ENCODE measurements at places on chromosomes 1 and 21.

GRCh38 chr1:67760030-67760821, 73.0 kb downstream of the GNG12 start:
- peak; percentile 38 for DNase-seq

- peak; percentile 24 for DNase-seq
Observed at GRCh38 chr1:6743189-6744101, 41.8 kb upstream of the CAMTA1 start.

- DNase-seq, result no peak
Observed at GRCh38 chr1:222454782-222455181, 93.1 kb downstream of the HHIPL2 start.

DNA sequence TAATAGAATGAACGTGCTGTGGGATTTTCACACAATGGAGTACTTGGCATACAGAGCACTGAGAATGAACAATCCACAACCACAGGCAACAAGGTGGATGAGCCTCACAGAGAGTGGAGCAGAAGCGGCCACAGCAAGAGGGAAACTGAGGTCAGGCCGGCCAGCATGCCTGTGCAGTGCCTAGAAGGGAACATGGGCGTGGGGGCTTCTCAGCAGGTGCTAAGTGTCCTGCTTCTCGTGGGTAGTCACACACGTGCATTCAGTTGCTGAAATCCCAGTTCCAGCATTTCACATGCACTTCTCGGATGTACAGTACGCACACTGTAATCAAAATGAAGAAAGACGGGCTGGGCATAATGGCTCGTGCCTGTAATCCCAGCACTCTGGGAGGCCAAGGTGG, 33.1 kb downstream of the WDR4 start:
- no peak for DNase-seq

DNA sequence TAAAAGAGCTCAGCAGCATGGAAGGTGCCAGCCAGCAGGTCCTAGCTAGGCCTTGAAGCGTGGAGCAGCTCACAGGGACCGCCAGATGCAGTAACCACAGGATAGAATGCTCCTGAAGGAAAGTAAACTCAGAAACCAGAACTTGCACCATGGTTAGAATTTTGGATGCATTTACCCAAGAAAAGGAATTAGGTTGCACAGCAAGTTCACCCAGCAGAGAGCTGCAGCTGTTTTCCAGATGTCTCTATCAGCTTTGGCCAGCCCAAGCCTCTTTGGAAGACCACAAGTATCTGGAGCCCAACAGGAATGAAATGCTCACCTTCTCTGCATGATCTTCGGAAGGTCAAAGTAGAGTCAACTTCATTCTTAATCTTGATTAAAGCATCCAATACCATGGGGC, 21.0 kb upstream of the ATP13A2 start:
- DNase-seq, result no peak

DNA sequence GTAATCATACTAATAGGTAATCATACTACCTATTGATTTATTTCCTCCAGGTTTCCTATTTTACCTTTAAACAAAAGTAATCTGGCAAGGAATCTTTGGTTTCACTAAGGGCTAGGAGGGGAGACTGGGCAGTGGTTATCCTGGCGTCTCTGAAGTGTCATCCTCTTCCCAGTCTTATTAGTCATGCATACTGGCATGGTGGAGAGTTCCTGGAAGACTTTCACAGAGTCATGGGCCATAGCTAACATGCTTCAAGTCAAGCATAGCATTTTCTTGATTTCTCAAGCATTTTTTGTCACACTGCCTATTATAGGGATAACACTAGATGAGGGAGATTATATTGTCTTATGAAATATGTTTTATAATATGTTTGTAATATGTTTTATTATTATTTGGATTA, 64.0 kb upstream of the ASB17 start:
- DNase-seq, result no peak

DNA sequence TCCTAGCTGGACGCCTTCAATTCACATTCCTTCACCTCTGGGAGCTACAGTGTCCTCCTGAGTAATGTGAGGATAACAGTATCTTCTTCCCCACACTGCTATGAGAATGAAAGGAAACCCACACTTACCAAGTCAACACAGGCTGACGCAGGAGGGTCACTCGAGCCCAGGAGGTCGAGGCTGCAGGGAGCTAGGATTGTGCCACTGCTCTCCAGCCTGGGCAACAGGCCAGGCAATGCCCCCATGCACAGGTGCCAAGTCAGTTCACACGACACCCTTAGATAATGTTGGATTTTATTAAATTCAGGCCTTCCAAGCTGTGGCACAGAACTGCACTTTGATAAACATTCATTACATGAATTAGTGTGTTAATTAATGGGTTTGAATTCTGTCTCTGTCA, 31.9 kb downstream of the MATN1 start:
- DNase-seq, result no peak

GRCh38 chr1:51915951-51916350, 37.4 kb upstream of the NRDC start:
- DNase-seq, result no peak

DNA sequence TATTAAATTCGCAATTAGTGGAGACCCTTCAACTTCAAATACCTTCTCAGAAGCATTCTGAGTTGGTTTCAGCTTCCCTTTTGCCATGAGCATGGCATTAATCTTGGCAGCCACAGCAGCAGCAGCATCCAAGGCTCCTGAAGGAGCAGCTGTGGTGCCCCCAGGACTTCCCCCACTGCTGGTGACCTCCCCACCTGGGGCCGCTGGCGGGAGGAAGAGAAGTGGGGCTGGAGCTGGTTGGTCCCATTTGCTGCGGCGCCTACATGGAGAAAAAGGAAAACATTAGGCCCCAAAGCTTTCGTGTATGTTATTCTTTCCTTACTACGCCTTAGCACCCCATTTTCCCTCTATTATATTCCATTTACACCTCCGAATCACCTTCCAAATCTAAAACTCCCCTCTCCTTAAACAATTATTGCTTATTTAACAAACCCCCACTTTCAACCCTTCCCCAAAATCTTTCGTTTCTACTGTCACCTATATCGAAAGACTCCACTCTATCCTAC, 569 bp downstream of the KHDC4 start:
- DNase-seq, result no peak

DNA sequence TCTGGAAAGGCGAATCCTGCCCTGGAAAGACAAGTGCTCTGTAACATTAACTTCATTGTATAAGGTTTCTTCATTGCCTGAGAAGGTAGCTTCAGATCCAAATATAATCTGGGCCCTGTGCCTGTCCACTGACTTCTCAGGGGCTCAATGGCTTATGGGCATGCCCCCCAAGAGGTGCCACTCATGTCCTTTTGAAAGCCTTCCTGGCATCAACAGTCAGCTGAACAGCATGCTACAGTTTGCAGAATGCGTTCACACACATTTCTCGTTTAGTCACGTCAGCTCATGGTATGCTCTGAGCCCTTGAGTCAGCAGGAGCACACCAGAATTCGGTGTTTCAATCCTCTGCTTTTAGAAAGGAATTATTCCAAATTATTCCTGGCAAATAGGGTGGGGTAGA, 23.8 kb downstream of the TMCC2 start:
- no peak for DNase-seq

DNA sequence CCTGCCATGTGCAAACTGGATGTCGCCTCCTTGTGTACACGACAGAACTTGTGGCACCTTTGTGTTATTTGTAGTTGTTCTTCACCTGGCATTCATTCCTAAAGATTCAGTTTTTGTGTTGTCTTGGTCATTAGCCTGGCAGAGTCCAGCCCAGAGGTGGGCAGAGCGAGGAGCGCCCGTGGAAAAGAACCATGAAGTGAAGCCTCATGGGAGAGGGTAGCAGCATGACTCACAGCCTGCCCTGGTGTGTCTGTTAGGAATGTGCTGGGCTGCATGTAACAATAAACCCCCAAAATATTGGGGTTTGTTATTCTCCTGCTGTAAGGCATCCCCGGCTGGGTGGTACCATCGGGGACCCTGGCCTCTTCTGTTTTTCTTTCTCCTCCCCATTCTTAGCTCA, 124.9 kb upstream of the TMEM51 start:
- DNase-seq, result no peak

GRCh38 chr1:207463021-207463420, 8.9 kb downstream of the CR2 start:
- no peak for DNase-seq

DNA sequence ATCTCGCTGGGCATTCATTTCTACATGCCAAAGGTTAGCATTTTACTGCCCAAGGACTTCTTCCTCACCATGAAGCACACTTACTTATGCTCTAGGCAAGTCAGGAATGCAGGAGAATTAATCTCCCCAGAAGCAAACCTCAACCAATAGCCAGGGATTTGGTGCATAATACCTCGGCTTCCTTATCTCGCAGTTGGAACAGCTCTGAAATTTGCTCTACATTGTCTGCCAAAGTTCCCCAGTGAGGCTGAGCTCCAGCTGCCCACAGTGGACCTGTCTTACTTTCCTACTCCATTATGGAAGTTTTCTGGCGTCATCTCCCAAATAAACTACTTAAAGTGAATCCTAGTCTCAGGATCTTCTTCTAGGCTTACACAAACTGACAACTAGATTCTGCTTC, 57.6 kb upstream of the PPM1J start:
- DNase-seq, result no peak

DNA sequence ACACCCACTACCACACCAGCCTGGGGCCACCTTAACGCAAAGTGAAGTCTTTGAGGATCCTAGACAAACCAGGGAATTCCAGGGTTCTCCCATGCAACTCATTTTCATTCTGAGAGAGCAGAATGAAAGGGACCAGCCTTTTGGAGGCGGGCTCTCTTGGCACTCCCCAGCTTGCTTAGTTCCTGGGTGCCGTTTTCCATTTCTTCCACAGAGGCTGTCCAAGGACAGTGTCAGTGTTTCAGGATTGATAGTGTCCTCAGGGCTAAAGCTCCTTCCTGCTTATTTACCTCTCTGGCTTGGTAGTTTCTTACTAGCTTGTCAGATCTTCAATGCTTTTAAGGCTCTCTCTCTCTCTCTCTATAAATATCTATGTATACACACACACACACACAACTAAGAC, 30.1 kb upstream of the GNG4 start:
- no peak for DNase-seq

DNA sequence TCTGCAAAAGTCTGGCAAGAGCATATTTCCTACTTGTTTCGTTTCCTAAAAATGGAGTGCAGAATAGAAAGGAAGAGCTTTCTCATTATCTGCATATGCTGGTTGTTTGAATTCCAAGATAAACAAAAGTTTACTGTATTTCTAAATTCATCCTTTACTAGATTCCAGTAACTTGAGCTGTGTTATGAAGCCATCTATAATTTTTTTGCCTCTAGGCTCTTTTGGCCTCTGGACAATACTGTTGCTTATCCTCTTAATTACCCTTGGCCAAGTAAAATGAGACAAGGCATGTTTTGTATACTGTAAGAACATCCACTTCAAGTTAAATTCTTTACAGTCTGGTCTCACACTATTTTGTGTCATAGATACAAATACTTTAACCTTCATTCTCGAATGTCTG, 45.6 kb upstream of the HFM1 start:
- no peak for DNase-seq

DNA sequence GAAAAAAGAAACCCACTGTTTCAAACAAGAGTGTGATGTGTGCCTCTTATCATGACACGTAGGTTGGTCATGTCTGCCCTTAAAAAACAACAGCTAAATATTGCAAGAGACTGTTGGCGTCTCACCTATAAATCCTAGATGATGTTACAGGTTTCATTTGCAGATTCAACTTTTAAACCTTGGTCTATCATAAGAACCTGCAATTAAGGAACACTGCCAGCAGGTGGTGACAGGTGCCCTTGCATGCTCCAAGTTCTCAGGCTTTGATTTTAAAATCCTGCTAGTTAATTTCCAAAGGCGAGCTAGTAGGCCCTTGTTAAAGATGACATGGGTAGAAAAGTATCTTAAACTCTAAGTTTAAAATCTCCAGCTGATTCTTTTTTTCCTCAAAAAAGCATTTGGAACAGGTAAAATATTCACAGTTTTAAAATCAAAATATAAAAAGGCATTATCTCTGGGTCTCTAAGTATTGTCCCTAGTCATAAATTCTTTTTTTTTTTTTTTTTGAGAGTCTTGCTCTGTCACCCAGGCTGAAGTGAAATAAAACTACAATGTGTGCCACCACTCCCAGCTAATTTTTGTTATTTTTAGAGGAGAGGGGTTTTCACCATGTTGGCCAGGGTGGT, 39.1 kb downstream of the CLSTN1 start:
- no peak for DNase-seq

- no peak for DNase-seq
Observed at GRCh38 chr21:39374046-39374445, 25.2 kb upstream of the HMGN1 start.

- DNase-seq, result no peak
Observed at GRCh38 chr21:31847761-31848160, 25.1 kb upstream of the HUNK start.

GRCh38 chr1:21775550-21775914, 7.4 kb downstream of the USP48 start:
- peak; percentile 49 for DNase-seq

DNA sequence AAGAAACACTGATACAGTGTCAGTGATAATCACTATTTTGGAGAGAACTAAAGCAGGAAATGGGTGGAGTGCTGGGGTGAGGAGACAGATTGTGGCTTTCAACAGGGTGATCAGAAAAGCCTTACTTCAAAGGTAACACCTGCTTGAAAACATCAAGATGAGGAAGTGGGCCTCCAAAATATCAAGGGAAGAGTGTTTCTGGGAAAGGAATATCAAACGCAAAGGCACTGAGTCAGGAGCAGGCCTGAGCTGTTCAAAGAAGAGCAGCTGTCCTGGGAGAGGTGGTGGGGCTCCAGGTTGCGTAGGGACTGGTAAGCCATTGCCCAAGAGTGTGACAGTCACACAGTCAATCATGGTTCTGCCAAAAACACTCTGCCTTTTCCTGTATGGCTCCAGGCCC, 47.1 kb upstream of the ATP1A1 start:
- no peak for DNase-seq

- DNase-seq, result no peak
Observed at GRCh38 chr1:242568666-242569065, 44.2 kb upstream of the PLD5 start.

DNA sequence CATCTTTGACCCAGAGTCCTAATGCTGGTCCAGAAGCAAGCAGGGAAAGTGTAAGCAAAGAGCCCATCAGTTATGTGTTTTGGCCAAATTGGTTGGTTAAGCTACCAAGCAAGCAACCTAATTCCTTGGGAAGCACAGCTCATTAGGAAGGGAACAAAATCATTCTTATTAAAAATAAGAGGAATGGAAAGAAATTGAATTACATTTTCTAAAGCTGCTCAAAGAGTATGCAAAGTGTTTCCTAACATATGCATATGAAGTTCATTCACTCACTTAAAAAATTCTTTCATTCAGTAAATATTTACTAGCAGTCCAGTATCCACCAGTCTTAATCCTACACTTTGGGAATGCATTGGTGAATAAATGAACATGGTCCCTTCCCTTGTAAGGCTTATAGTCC, 71.8 kb downstream of the RNF220 start:
- no peak for DNase-seq

Data from putamen (tissue), 1 donor.